NB4 (cell line): ENCODE measurements at places on chromosomes 16 and 17.

DNA sequence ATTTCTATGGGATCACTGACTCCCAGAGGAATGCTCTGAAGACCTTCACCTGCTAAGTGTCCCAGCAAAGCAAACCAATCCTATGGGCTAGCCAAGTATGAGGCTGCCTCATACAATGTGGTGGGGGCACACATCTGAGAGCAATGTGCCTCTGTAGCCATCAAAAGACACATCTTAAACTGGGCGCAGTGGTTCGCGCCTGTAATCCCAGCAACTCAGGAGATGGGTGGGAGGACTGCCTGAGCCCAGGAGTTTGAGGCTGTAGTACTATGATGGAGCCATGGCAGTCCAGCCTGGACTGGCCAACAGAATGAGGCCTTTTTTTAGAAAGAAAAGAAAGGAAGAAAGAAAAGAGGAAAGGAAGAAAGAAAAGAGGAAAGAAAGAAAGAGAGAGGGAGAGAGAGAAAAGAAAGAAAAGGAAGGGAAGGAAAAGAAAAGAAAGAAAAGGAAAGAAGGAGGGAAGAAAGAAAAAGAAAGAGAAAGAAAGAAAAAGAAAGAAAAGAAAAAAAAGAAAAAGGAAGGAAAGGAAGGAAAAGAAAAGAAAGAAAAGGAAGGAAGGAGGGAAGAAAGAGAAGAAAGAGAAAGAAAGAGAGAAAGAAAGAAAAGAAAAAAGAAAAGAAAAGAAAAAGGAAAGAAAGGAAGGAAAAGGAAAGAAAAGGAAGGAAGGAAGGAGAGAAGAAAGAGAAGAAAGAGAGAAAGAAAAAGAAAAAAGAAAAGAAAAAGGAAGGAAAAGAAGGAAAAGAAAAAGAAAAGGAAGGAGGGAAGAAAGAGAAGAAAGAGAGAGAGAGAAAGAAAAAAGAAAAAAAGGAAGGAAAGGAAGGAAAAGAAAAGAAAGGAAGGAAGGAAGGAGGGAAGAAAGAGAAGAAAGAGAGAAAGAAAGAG lies 430.3 kb downstream of the SLC39A11 start:
- DNase-seq = no peak

DNA sequence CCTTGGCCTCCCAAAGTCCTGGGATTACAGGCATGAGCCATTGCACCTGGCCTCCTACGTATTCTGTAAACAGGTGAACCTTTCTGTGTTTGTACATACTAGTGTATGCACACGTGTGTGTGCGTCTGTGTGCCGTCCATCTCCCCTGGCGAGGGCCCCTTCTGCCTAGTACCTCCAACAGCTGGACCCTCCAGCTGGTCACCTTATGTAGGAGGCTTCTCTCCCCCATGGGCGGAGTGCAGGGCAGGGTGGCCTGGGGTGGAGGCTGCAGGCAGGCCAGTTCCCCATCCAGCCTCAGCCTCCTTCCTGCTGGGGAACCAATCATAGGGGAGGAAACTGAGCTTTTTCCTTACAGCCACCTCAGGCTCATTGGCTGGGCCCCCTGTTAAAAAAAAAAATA lies 24.4 kb upstream of the DOC2B start:
- no peak for DNase-seq

DNA sequence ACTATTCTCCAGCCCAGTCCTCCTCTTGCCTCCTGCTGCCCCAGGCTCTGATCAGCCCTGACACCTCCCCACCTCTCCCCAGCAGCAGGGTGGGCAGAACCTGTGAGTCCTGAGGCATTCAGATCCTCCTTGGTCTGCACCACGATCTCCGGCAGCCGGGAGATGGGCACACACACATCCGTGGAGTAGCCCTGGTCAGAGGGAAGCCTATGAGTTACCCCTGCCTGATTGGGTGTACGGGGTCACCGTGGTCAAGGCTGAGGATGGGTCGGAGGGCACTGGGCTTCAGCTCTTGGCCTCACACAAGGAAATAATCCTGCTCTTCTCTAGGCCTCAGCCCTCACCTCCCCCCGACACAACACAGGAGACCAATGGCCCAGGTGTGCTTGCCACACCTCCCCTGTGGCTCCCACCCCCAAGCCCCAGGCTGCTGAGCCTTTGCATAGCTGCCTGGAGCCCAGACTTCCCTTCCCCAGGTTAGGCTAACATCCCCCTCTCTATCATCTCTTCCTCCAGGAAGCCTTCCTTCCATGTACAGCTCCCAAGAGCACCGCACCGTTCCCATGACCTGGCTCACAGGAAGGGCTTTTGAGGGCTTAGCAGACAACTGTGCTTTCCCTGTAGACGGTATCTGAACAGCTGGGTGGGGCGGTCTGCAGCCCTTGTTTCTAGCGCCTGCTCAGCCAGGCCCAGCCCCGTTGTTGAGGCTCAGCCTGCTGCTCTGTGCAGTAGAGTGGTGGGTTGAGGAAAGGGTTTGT lies 3.7 kb downstream of the LDHD start:
- no peak for DNase-seq

- DNase-seq = peak; percentile 71
Measured at GRCh38 chr17:45873728-45874127, 20.6 kb upstream of the MAPT start.

- DNase-seq = no peak
Measured at GRCh38 chr17:72677714-72678390, 414.6 kb downstream of the SLC39A11 start.
